ENCODE measurements at places on chromosomes 5 and 9. TPM values are rescaled to one million over a fixed set of nuclear protein-coding genes. Genes with fewer than 3 reads are reported as not detected.

The PPP2CA gene
- 193 TPM for total RNA-seq

The IDNK gene
- 2.3 TPM for total RNA-seq

The LPAR1 gene
- 29.0 TPM for total RNA-seq

The ESM1 gene
- not detected for total RNA-seq

The LURAP1L gene
- total RNA-seq, result 3.3 TPM

Data from hair follicular keratinocyte (primary cell).